ENCODE measurements at places on chromosomes 1 and 21.

GRCh38 chr1:95003433-95003738, 69.4 kb downstream of the ALG14 start:
- no peak for DNase-seq

DNA sequence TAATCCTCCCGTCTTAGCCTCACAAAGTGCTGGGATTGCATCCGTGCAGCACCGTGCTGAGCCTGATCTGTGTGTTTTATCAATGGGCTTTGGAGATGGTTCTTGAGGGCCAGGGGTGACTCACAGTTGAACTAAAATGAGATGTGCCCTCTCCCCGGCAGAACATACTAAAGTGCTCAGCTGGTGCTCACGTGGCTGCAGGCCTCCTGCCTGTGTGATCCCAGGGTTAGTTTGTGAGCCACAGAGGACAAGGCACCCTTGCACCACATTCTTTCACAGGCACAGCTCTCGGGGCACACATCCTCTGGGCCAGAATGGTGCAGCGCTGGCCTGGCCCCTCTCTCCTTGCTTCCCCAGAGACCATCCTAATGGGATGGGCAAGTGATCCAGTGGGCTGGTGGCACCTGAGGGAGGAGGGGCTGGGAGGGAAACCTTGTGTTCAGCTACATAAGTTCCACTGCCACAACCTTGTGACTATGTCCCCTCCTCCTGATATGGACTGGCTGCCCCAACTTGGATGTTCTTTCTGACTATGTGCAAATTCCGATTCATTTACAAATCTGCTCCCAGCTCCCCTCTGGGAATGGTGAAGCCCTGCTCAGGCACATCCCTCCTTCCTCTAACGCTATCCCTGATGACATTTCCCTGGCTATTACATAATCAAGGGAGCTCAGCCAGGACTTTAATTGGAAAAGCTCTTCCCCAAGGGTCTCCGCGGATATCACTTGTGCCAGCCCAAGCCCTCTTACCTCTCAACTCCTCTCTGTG, 197.0 kb upstream of the EDN2 start:
- no peak for DNase-seq

DNA sequence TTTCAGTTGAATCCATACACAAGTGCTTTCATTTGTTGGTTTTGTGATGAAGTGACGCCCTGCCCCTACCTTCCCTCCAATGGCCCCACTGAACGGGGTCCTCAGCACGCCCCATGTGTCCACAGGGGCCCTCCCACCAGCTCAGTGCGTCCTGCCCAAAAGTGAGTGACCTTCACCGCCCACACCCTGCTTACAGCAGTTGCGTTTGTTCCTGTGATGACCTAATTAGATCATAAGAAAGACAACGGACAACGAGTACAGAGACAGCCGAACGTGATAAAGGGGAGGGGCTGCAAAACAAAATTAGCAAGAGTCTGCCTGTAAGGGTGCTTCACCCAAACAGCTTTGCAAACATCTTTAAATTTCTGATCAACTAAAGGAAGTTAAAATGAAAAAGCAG, 38.2 kb upstream of the RIPK4 start:
- no peak for DNase-seq

DNA sequence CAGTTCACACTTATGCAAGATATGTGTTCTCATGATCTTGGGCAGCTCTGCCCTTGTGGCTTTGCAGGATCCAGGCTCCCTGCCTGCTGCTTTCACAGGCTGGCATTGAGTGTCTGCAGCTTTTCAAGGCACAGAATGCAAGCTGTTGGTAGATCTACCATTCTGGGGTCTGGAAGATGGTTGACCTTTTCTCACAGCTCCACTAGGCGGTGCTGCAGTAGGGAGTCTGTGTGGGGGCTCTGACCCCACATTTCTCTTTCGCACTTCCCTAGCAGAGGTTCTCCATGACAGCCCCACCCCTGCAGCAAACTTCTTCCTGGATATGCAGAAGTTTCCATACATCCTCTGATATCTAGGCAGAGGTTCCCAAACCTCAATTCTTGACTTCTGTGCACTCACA, 500.5 kb downstream of the BRINP3 start:
- DNase-seq = no peak

DNA sequence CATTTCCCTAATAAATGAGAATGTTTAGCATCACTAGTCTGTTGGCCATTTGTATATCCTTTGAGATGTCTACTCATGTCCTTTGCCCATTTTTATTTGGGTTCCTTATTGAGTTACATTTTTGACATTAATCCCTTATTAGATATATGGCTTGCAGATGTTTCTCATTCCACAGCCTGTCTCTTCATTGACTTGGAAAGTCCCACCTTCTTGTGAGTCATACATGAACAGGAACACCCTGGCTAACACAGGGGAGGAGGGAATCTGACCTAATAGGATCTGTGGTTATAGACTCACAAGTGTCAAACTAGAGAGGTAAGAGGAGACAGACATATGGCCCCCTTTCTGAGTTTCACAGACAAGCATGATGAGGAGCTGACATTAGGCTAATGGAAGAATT, 11.5 kb downstream of the ZP4 start:
- no peak for DNase-seq

Measured in GM12864 (cell line).